ENCODE measurements at places on chromosomes 13 and 19.

DNA sequence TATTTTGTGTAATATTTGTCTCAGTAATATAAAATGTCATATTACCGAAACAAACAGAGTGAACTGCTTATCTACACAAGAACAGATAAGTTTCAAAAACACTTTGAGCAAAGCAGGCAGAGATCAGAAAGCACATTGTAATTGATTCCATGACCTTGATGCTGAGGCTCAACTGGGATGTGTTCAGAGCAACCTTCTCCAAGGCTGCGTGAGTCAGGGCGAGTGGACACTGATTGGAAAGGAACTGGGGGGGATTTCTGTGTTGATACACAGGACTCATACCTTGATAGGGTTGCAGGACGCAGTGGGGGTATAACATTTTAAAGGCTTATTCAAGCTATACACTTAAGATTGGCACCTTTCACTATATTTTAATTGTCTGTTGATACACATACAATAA lies 1136.3 kb downstream of the UQCRFS1 start:
- no peak for DNase-seq

- no peak for DNase-seq
Observed at GRCh38 chr19:43148233-43148632, 38.1 kb downstream of the PSG5 start.

DNA sequence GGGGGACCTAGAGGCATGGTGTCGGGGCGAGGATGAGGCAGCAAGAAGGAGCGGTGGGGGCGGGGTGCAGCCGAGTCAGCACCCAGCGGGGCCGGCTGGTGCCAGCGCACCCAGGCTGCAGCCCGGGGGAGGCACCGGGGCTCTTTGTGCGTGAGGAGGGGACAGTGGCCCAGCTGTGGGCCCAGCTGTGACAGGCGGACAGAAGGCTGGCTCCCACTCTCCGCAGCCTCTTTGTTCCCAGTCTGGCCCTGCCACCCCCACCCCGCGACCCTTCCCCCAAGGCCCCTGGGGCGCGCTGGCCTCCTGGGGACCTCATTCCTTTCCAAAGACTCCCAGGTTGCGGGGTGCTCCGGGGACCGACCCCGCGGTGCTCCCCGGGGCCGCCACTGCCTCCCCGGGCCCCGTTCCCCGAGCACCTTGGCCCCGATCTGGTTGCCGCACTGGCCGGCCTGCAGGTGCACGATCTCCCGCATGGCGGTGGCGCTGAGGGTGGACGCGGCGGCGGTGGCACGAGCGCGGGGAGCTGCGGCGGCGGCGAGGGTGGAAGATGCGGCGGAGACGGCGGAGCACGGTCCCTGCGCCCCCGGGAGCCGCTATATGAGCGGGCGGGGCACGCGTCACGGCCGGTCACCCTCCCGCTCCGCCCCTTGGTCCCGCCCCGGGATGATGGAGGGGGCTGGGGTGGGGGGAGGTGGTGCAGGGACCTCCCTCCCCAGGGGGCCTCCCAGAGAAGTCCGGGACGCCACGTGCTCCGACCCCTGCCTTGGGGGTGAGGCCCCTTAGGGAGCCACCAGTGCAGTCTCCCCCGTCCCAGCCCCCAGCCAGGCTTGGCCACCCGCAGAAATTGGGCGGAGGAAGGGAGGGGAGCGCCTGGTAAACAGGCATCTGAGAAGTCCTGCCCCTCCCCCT lies at the start of gene TUBB4A:
TUBB4A (minus strand) TSS at position 570 of the 909 bp plus-strand sequence; CDS start at position 473, 97 bp downstream.
- DNase-seq = no peak

DNA sequence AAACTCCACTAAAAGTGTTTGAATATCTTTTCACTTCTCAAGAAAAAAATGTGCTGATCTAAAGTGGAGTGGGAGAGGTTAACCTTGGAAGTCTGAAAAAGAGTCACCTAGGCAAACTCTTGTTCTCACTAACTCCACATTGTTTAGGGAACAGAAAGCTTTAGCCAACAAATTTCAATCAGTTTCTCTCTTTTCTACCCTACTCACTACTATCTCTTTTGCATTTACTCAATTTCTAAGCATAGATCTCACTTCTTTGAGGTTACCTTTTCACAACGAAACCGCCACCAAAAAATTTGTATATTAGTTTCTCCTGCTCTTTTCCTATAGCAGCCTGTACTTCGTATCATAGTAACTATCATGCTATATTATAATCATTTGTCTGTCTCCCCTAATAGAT lies 6.3 kb downstream of the NHLRC3 start:
- DNase-seq = no peak

DNA sequence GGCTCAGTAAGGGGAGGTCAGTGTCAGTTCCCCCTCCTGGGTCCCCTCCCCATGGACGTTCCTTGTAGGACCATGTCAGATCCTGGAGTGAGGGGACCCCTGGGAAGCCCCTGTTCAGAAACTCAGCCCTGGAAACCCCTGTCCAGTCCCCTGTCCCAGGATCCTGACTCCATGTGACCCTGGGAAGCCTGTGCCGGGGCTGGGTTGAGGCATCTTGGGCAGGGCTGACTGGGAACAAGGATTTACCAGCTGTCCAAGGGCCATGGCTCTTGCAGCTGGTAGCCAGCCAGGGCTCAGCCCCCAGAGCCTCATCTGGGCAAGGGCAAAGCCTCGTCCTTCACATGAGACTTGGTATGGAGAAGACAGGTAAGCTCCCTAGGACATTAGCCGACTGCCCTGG lies 25.1 kb downstream of the CEACAM4 start:
- no peak for DNase-seq

DNA sequence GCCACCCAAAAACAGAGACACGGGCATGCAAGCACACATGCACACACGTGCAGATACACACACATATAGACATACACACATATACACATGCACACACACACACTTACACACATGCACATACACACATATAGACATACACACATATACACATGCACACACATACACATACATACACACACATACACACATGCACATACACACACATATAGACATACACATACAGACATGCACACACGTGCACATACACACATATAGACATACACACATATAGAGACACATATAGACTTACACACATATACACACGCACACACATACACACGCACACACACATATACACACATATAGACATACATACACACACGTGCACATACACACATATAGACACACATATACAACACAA lies 92.1 kb downstream of the GADD45B start:
- DNase-seq = no peak

Measured in NCI-H1092 treated with DMSO at 0.1 percent for 48 hours (cell line).